ENCODE measurements at places on chromosomes 16 and 17.
A peak's percentile ranks its signal among the peaks of the same experiment; 100 is the strongest.

GRCh38 chr16:23244122-23244521 is 58.0 kb upstream of the SCNN1B start:
- DNase-seq: no peak

DNA sequence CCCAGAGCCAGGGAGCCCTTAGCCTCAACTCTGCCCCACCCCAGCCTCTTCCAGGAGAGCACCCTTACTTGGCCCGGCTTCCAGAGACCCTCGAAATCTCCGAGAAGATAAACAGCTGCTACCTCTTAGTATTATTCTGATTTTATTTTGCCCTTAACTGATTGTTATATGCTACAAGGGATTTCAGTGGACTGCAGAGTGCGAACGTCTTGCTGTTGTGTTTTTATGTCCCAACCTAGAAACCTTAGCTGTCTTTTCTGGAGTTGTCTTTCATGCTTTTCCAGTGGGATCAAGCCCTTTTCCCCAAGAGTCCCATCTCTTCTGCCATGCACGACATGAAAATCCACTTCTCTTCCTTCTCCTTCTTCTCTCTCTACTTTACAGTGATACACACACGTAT is 47.0 kb downstream of the SNX20 start:
- no peak for DNase-seq

DNA sequence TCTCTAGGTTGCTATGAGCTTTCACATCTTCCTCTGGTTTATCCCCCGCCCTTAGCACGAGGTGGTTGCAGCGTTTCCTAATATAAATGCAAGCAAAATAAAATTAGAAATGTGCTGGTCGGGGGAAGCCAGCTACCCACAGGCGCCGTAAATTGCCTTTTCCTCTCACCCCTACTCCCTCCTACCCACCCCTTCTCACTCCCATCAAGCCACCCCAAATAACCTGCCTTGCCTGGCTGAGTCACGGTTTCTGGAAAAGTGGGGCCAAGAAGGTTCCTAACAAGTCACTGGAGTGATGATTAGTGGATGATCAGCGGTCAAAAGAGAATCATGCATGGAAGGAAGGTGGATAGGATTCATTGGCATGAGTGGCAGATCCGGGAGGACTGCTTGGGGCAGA is 120.9 kb upstream of the RBFOX1 start:
- DNase-seq: no peak

GRCh38 chr17:75588596-75589011 is 1.0 kb downstream of the MYO15B start:
- DNase-seq: no peak

DNA sequence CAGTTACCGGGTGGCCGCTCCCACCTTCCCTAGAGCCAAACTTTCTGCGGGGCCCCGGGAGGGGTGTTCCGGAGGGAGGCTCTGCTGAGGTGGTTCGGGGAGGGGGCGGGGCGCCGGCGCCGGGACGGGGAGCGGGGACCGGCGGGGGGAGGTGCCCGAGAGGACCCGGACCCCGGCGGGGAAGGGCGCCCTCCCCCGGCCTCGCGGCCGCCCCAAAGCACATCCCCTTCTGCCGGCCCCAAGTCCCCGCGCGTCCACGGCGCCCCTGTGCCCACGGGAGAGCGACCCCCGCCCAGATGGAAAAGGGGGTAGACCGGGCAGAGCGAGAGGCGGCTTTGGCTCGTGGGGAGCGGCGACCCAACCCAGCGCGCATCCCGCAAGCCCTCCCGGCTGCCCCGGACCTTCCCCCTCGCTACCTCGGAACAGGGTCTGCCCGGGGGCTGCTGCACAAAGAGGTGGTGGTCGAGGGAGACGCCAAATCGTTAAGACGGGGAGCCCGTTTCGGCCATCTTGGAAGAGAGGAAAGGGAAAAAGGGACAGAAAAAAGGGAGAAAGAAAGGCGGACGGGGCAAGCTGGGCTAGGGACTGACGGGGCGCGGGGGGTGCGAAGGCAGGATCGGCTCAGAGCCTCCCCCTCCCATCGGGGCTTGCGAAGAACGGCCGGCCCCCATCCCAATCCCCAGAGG is 530 bp downstream of the PCGF2 start:
- DNase-seq: peak; percentile 48

DNA sequence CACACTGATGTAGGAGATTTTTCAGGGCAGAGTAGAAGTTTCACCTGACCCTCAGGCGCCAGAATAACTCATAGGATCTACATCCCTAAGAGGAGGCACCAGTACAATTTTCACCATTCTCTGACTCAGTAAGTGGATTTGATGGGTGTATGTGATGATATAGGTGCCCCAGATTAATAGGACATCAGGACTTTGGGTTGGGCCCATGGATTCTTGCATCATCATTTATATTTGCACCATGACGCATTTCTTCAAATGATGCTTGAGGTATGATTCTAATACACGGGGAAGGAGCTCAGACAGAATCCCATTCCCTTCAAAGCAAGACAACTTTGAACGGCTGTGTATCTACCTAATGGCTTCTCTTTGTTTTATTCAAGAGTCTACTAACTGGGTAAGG is 173.2 kb downstream of the TMEM114 start:
- no peak for DNase-seq

GRCh38 chr16:86806838-86807351 is 228.5 kb downstream of the FOXL1 start:
- no peak for DNase-seq

DNA sequence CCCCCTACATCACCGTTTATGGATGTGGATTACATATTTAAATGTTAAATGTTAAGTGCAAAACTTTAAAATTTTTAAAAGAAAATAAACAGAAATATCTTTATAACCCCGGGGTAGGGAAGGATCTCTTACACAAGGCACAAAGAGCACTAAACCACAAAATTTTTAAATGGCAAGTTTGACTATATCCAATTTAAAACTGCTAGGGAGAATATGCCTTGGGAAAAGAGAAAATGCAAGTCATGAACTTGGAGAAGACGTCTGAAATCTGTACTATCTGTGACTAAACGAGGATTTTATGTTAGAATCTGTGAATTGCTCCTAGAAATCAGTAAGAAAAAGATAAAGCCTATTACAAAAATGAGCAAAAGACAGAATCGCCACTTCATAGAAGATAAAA is 28.7 kb upstream of the SLFN13 start:
- DNase-seq: no peak

Data from ACHN (cell line).